ENCODE measurements at places on chromosomes 1 and 21.

DNA sequence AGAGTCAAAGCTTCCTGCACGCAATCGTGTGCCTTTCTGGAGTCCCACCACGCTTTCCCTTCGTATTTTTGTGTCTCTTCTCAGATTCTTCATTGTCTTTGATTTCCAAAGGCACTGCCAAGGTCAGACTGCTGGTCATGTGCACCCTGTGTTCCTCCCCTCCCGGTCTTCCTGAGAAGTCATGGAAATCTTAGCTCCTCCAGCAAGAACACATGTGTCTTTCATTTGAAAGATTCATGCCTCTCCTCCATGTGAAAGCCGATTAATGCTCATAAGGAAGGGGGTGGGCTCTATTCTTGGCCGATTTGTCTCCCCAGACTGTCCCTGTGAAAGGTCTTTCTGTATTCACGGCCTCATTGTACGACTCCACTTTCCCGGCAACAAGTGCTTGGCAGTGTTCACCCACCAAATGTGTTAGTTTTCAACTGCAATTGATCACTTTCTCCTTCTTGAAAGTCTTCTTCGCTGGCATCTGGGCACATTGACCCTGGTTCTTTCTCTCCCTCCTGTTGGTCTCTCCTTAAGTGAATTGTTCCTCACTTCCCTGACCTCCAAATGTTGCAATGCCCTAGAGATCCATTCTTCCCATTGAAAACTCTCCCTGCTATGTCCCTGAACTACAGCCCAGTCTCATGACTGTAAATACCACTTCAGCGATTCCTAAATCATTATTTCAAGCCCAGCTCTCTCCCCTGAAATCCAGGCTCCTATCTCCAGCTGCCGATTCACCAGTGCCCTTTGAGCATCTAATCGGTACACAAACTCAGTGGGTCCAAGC lies 25.4 kb downstream of the MX2 start:
- DNase-seq, result no peak

DNA sequence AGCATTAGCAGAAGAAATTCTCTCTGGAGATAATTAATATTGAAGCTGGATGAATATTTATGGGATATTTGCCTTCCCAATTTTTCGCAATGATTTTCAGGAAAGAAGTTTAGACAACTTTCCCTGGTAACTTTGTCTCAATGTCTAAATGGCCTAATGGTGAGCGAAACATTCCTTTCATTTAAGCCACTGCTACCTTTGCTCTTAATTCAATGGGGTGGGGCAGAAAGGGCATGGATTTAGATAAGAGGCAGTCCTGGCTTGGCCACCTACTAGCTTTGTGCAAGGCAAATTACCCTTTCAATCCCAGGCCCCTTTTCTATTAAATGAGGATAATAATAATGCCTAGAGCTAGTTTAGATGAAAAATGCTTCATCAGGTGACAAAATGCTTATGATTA lies 27.1 kb upstream of the LYST start:
- no peak for DNase-seq

- DNase-seq, result no peak
Measured at GRCh38 chr1:192407206-192407605, 90.4 kb downstream of the RGS21 start.

- no peak for DNase-seq
Measured at GRCh38 chr1:11541956-11542355, 63.0 kb downstream of the DISP3 start.

DNA sequence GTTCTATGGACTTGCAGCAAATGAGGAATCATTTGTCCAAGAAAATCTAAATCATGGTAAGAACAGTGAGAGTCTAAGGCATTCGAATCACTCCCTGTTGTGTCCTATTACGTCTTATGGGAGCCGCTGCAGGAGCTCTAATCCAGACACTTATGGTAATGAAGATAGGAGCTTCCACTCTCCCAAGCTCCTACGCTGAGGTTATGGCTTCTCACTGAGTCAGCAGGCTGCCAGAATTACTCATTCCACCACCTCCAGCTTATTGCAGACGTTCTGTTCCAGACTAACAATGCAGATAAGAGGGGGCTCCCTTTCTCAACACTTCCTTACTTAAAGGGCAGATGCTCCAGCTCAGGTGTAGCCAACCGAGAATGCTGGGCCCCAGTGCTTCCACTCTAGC lies 212.6 kb downstream of the GREM2 start:
- DNase-seq, result no peak

DNA sequence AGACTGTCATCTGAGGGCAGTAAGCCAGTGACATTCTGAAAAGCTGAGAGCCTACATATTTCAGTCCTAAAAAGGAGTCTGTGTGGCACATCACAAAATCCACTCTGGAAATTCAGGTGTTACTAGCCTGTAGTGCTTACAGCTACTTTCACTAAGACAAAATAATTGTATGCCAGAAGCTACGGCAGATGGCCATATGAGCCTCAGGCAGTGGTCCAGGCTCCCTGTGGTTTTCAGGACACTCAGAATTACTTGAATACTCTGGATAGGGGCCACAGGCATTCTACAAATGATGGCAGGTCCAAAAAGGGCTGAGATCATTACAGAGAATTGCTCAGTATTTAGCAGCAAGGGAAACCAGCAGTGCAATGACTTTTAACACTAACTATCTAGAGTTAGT lies 527.1 kb downstream of the MRPL39 start:
- no peak for DNase-seq

- no peak for DNase-seq
Measured at GRCh38 chr1:193927550-193927949, 741.1 kb upstream of the B3GALT2 start.

GRCh38 chr1:185721553-185721952 lies 12.6 kb upstream of the HMCN1 start:
- DNase-seq, result no peak

- no peak for DNase-seq
Measured at GRCh38 chr1:209485167-209485566, 98.3 kb upstream of the CAMK1G start.

DNA sequence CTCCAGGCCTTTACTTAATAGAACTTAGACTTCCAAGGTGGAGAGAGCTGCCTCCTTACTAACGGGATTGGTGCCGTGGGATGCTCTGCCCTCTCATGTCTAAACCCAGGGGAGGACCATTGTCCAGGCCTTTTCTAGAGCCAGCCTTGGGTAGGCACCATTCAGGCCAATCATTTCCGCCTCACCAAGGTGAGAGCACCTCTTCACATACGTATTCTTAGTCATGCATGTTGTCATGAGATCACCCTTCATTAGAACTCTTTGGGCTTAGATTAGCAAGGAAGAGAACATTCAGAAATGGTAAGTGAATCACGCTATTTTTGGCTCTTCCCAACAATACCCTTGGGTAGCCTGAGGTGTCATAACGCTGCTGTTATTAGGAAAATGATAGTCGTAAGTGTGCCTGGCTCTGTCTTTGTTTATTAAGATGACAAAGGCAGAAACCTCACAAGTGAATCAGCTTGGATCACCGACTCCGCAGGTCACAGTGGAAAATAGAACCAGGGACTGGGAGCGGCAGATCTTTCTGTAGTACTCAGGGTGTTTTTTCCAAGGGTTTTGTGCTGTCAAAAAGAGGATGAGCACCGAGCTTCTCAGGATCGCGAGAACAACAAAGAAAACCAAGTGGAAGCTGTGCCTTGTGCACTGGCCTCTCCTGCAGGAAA lies 55.0 kb downstream of the HUNK start:
- no peak for DNase-seq

DNA sequence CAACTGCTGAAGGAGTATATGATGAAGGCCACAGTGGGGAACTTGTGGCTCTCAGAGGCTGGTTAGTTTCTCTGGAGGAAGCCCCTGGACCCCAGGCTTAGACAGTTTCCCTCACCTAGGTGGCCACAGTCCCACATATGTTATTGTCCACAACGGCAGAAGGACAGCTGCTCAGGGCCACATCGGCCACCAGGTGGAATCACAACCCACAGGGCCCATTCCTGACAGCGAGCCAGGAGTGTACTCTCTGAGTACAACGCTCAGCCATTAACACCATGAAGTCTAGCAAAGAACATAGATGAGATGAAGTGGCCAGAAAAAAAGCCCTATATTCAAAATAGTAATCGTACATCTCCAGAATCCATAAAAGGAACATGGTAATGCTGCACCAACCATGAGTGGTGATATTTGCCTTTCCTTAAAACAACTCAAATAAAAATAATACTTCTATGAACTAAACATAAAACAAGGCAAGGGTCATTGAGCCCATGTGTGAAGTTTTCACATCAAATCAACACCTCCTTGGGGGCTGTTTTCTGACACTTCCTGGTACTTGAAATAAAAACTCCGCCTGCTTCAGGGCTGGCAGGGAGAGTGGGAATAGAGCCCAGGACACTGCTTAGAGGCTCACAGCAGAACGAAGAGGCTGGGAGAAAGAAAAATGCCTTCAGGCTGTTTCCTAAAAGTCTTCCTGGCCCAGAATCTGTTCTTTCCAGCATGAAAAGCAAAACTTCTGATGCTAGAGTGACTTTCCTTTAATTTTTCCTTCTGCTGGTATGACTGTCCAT lies 383.3 kb downstream of the HHAT start:
- DNase-seq, result no peak

DNA sequence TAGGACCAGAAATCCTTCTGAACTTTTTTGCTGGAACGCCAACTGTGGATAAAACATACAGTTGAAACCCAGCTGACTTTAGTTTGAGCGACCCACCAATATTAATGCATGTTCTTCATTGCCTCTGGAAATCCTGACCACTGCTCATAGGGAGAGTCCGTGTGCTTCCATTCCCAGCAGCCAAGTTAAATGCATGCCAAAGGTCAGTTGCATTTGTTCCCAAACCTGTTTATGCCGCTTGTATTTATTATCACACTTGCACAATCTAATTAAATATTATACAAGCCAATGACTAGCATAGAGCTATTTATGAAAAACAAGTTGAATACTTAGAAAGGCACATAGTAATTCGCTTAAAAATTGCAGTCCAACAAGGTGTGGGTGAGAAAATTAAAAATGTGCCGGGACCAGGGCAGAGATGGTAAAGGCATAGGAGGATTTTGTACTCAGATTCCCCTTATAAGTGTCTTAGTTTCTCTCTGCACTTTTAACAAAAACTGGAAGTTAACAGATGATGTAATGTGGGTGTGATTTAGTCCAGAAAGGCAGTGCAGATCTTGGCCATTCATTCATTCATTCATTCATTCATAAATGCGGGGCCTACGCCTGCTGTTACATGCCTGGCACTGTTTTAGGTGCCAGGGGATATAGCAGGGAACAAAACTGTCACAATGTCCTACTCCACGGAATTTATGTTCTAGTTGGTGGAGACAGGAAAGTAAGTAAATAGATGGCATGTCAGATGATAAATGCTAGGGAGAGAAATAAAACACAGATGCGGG lies 99.7 kb downstream of the PRDM2 start:
- DNase-seq, result no peak

- peak; percentile 12 for DNase-seq
Measured at GRCh38 chr1:27724961-27725373, 794 bp upstream of the FAM76A start.

- DNase-seq, result no peak
Measured at GRCh38 chr1:46333300-46334029, 7.1 kb upstream of the NSUN4 start.

DNA sequence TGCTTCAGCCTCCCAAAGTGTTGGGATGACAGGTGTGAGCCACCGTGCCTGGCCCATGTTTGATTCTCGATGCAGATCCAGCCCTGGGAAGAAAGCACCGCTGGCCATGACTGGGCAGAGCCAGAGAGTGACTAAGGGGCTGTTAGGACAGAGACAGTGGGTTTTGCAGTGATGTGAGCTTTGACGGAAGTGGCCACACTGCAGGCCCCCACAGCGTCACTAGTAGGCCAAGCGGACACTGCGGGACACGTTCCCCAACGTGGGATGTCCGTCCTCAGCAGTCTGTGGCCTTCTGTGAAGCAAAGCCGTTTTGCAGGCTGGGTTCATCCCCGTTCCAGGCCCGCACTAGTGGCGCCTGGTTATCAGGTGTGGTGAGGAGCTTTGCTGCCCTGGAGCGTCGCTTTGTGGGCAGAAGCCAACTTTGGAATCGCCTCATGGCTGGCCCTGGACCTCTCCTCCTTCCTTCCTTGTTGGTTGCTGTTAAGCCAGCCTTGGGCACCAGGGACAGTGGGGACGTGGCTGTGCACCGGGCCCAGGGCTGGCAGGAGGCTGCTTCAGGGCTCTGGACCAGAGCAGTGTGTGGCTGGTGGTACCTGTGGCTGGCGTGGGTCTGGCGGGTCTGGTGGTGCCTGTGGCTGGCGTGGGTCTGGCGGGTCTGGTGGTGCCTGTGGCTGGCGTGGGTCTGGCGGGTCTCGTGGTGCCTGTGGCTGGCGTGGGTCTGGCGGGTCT lies 41.2 kb downstream of the SKI start:
- no peak for DNase-seq

DNA sequence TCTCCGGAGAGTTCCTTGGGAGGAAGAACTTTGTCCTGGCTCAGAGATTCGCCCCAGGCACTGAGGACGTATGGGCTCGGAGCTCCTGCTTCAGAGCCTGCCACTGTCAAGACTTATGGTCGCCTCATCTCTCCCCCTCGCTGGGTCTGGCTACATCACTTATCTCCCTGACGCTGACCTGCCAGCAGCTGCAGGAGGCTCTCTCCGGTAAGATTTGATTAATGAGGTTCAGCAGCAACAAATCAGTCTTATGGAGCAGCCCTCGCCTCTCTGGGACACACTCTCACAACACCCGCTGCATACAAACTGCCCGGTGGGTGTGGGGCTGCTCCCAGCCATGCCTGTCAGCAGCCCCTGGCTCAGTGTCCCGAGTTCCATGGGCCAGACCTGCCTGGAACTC lies 297.8 kb downstream of the RRAGC start:
- DNase-seq, result no peak

GRCh38 chr1:203354246-203354645 lies 3.3 kb upstream of the FMOD start:
- DNase-seq, result no peak

Data from C1 segment of cervical spinal cord (tissue), 14 donors.